Stimulated activated CD4-positive, alpha-beta T cell treated with anti-CD3 and anti-CD28 coated beads, Interleukin-2, amount 100 ng/mL, for 48 hours (primary cell): ENCODE measurements at places on chromosomes 5 and 9.
A peak's percentile ranks its signal among the peaks of the same experiment; 100 is the strongest.

GRCh38 chr5:65338606-65339151, 143.0 kb downstream of the ADAMTS6 start:
- DNase-seq: no peak

DNA sequence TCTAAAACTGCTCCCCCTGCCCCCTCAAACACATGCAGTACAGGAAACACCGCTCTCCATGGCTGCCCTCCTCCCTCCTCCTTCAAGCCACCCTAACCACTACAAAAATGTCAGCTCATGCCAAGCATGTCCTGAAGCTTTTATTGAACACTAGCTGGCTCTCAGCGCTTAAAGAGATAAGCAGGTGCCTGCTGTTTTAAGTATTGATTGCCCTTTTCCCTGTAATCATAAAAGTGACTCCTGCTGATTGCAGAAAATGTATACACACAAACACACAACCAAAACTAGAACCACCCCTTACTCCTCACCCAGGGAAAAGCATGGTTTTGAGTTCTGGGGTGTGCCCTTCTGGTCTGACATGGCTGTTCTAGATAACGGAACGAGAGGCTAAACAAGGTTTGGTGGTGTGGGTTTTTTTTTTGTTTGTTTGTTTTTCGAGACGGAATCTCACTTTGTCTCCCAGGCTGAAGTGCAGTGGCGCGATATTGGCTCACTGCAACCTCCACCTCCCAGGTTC, 3.7 kb upstream of the UCK1 start:
- no peak for DNase-seq

GRCh38 chr9:125998837-125999503, 251.8 kb downstream of the PBX3 start:
- no peak for DNase-seq

GRCh38 chr5:52859628-52860027, 71.9 kb downstream of the ITGA1 start:
- no peak for DNase-seq

DNA sequence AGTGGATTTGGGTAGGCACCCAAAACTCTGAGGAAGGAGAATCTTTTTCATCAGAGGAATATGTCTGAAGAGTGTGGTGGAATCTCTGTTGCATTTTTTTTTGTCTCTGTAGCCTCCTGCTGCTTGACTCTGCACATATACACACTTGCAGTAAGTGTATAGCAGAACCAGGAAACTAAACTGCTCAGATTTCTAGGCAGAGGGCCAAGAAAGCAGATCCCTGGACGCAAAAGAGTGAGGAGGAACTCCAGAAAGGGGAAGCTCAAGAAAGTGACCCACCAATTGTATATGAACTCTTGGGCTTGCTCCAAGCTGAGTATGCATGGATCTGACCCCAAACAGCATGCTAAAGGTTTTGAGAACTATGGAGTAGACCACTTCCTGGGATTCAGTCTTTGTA, 181.8 kb downstream of the GADD45G start:
- DNase-seq: no peak

GRCh38 chr5:125970631-125971307, 452.4 kb upstream of the GRAMD2B start:
- DNase-seq: no peak

GRCh38 chr5:172178301-172178987, 9.6 kb downstream of the STK10 start:
- DNase-seq: no peak

GRCh38 chr9:122158202-122158601, 1.4 kb downstream of the NDUFA8 start:
- peak; percentile 4 for DNase-seq

GRCh38 chr5:7321724-7322123, 74.2 kb upstream of the ADCY2 start:
- no peak for DNase-seq

- peak; percentile 63 for DNase-seq
Observed at GRCh38 chr9:124040935-124041816, 29.6 kb downstream of the LHX2 start.

GRCh38 chr5:89351222-89351621, 468.2 kb upstream of the MEF2C start:
- no peak for DNase-seq

- DNase-seq: no peak
Observed at GRCh38 chr9:462121-462520, 247.5 kb downstream of the DOCK8 start.

DNA sequence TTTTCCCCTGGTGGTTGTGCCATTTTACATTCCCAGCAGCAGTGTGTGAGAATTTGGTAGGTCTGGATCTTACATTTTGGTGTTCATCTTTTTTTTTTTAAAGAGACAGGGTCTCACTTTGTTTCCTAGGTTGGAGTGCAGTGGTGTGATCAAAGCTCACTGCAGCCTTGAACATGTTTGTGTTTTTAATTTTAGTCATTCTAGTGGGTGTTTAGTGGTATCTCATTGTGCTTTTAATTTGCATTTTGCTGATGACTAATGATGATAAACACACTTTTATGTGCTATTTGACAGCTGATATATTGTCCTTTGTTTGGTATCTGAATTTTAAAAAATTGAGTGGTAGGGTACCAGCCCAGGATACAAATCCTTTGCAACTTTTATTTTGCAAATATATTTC, 53.4 kb upstream of the POMT1 start:
- DNase-seq: no peak

DNA sequence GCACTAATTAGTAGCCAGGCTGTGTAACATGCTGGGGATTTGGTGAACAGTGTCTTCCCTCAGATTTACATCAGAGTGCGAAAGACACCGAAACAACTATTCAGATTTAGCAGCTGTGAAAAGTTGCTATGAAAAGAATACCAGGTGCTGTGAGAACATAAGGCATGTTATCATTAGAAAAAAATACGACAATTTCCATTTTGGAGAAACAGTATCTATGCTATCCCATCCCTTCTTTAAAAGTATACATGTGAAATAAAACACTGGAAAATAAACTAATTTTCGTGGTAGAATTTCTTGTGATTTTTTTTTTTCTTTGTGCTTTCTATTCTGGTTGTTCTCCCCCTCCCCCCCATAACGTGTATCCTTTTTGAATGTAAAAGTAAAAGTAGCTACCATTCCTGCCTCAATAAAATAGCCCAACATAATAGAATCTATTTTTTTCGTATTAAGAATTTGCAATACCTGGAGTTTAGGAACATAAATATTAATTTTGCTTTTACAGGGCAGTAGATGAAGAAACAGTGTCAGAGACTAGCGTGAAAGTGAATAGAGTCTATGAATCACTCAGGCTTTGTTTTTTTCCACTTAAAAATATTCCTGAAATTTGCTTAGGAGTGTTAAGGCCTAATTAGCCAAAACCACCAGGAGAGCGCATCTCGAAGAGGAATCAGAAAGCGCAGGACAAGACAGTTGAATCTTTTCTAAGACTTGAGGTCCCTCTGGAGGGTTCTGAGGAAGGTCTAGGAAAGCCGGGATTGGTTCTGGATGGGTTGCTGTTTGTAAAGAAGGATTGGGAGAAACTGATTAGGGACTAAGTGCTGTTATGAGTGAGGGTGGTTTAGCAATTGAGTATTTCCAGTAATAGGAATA, 813 bp upstream of the SLU7 start:
- DNase-seq: no peak

DNA sequence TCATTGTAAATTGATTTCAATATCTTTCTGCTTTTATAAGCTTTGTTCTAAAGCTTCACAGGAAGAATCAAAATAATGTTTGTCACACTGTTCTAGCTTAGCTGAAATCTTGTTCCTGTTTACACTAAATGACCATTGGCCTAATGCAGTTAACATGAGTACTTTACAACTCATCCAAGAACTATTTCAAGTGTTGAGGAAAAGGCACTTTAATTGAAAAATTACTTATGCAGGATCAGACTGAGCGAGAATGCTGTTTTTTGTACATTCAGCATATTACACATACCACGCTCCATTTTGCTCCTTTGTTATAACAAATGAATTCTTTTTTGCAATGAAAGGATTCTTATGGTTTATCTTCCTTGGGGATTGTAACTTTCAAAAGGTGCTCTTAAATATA, 22.4 kb upstream of the SMIM15 start:
- no peak for DNase-seq

DNA sequence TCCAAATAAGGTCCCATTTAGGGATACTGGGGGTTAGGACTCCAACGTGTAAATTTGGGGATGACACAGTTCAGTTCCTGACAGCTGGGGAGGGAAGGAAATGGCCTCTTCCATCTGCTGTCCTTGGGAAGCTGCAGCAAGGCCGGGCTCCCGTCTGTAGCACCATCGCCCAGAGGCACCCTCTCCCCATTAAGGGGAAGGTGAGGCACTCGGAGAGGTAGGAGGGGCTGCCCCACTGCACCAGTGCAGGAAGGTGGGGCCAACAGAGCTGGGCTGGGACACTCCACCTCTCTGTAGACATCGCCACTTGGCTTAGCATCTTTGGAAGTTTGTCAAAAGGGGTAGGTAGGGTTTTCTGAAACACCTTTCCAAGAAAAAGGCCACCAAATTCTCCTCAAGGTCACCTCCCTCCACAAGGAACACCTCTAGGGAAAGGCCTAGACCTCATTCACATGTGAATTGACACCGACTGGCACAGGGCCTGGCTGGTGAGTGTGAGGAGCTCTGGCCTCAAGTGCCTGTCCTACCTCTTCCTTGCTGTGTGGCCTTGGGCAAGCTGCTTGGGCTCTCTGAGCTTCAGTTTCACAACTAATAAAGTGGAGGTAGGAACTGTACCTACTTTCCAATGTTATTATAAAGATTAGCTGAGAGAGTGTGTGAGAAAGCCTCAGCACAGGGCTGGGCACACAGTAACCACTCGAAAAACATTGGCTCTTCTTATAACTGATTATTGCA, 75.0 kb upstream of the NEURL1B start:
- no peak for DNase-seq

DNA sequence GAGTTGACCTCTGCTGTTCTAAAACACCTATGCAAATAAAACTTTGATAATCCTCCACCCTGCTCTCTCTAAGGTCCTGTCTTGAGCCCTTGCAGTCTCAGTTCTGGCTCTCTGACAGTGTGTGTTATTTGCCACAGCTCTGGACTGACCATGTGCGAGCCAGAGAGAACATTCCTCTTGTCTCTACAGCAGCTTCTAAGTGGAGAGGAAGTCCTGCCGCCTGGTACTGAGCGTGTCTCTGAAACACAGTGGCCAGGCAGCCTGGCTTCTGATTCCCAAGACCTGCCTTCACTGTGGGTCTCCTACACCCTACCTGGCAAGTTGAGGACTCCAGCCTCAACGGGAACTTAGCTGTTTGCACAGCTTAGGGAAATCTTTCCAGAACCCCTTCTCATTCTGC, 61.6 kb downstream of the ENTREP1 start:
- no peak for DNase-seq

- no peak for DNase-seq
Observed at GRCh38 chr5:95045181-95045965, 239.5 kb downstream of the MCTP1 start.

DNA sequence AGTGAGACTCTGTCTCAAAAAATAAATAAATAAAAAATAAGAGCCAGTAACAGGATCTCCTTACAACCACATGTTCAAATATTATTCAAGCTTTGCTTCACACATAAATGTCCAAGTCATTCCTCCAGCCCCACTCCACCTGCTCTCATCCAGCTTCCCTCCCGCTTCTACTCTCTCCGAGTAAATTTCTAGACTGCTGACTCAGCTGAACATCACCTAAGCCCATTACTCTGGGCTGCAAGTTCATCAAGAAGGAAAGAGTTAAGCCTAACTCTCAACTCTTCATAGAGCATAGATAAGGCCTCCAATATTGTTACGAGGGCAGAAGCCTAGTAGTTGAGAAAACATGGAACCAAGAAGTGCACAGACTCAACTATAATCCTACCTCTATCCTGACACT, 300.2 kb downstream of the FBXL17 start:
- DNase-seq: no peak

- no peak for DNase-seq
Observed at GRCh38 chr9:126531035-126531571, 82.6 kb upstream of the LMX1B start.

DNA sequence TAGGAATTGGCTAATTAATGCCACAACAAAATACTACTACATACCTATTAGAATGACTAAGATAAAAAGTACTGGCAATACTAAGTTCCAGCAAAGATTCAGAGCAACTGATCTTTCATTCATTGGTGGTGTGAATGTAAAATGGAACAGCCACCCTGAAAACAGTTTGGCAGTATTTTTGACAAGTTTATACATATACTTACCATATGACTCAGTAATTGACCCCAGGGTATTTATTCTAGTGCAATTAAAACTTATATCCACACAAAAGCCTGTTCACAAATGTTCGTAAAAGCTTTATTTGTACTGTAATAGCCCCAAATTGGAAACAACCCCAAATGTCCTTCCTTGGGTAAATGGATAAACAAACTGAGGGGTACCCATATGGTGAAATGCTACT, 270.8 kb upstream of the ACTBL2 start:
- DNase-seq: no peak

GRCh38 chr5:59212596-59212995, 629.7 kb downstream of the RAB3C start:
- no peak for DNase-seq

DNA sequence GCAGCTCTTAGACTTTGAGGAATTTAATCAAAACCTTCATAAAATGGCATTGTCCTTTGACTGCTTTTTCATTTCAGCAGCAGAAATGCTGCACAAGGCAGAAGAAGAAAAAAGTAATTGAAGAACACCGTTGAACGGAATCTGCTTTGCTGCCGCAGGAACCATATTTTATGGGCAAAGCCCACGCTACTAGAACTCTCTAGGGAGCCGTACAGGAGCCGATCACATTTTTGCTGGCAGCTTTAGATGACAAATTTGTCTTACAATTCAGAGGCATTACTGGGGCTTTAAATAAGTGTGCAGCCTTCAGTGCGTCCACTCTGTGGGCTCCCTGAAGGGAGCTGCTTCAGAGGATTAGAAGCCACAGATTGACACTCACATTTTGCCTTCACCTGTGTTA, 5.4 kb downstream of the CFAP90 start:
- no peak for DNase-seq
